A549 treated with Hydrocortisone at 1 μM for 4 hours (cell line): ENCODE measurements at places on chromosomes 11 and 22. TPM values are rescaled to one million over a fixed set of nuclear protein-coding genes. Genes with fewer than 3 reads are reported as not detected.

PLAAT2 gene
- total RNA-seq: 0.65 to 1.1 TPM (median 0.94 TPM) in 5 replicates

TIGD3 gene
- 0.76 to 1.4 TPM (median 0.90 TPM) in 5 replicates for total RNA-seq

PKP3 gene
- 29.7 to 39.3 TPM (median 38.3 TPM) in 5 replicates for total RNA-seq

CATSPERZ gene
- total RNA-seq: 2.1 to 2.6 TPM (median 2.4 TPM) in 5 replicates

TESMIN gene
- 4.6 to 7.3 TPM (median 6.3 TPM) in 5 replicates for total RNA-seq

MAPK8IP1 gene
- total RNA-seq: 5.4 to 6.3 TPM (median 6.0 TPM) in 5 replicates

ARL14EP gene
- total RNA-seq: 12.6 to 14.7 TPM (median 13.7 TPM) in 5 replicates

OR8G5 gene
- total RNA-seq: not detected in 5 replicates

GLYAT gene
- not detected in 5 replicates for total RNA-seq

JHY gene
- total RNA-seq: 2.8 to 4.1 TPM (median 3.3 TPM) in 5 replicates

RTN3 gene
- total RNA-seq: 97.4 to 112 TPM (median 103 TPM) in 5 replicates
